ENCODE measurements at places on chromosomes 1 and 21.
A peak's percentile ranks its signal among the peaks of the same experiment; 100 is the strongest.

DNA sequence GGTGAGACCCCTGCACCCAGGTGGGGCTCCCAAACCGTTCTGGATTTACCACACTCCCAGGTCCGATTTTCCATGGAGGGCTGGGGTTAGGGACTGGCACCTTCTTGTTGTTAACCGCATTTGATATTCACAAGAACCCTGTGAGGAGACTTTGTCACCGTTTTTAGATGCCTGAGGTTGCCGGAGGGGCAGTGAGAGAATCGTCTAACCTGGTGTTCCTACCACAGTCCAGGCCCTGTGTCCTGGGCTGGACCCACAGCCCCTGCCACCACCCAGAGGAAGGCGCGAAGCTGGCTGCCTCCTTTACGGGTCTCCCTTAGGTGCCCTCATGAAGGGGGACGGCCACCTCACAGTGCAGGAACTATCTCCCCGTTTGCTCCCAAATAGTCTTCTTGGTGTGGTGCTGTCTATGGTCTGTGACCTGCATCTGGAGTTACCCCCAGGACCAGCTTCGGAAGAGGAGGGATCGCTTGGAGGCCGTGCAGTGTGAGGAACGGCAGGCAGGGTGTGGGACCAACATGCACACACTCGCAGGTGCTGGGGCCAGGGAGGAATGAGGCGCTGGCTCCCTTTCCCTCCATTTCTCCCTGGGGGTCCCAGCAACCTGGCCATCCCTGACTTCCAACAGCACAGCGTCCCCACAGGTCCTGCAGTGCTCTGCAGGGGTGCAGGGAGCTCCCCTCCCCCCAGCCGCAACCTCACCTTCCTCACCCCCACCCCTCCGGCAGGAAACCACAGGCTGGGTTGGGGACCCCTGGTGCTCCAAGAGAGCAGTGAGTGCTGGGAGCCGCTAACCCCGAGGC lies 7.0 kb downstream of the SIM2 start:
- DNase-seq, result no peak

DNA sequence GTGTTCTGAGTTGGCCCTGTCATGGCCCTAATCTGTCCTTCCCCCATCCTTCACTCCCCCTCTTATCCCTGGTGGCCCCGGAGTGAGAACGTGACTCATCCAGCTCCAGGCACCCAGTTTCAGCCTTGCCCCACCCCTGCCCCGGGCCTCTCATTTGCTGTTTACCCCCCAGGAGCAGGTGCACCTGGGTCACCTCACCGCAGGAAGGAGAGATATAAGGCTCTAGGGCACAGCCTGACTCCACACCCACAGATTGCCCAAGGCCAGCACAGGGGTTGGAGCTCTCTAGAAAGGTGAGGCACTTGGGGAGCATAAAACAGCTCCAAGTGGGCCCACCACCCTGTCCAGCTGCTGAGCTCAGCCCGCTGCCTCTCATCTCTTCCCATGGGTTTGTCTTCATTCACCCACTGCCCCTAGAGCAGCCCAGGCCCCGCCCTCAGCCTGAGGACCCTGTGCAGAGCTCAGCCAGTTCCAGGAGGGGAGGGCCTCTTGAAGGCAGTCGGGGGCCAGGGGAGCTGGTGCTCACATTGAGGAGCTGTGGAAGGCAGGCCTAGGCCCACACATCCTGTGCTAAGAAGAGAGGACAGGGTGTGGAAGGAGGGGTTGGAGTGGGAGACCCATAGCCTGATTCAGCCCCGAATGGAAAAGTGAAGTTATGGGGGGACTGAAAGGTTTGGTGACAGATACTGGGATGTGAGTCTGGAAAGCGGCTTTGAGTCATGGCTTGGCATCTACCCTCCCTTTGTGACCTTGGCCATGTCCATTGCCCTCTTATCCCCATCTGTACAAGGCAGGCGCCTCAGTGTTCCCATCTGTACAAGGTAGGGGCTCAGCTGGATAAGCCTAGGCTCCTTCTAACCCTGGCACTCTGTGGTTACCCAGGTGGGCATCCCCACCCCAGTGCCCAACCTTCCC lies 16.1 kb upstream of the GPR37L1 start:
- no peak for DNase-seq

- DNase-seq, result no peak
Observed at GRCh38 chr21:39176271-39176709, 7.0 kb downstream of the PSMG1 start.

GRCh38 chr1:25356848-25357247 lies 18.7 kb downstream of the TMEM50A start:
- DNase-seq, result no peak

DNA sequence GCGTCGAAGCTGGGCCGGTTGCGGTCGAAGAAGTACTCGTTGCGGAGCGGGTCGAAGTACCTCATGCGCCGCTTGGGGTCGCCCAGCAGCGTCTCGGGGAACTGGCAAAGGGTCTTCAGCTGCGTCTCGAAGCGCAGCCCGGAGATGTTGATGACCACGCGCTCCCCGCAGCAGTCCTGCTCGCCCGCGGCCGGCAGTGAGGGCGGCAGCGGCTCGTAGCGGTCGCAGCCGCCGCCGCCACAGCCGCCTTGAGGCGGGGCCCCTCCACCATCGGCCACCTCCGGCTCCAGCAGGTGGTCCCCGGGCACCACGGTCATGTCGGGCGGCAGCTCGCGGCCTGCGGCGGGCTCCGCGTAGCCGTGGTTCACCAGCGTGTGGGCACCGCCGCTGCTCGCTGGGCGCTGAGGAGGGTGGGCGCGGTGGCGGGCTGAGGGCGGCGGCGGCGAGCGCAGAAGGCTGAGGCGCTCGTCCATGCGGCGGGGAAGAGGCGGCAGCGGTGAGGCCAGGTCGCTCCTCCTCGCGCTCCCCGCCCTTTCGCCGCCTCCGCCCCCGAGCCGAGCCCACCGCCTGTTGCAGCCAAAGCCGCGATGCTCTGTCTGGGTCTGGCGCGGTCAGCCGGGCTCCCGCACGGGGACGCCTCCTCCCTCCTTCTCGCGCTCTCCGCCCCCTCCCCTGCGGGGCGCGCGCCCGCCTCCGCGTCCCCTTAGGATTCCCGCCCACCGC lies at the start of gene KCNA3:
KCNA3 (minus strand) TSS at position 604 of the 723 bp plus-strand sequence; CDS start at position 473, 131 bp downstream.
- DNase-seq, result no peak

DNA sequence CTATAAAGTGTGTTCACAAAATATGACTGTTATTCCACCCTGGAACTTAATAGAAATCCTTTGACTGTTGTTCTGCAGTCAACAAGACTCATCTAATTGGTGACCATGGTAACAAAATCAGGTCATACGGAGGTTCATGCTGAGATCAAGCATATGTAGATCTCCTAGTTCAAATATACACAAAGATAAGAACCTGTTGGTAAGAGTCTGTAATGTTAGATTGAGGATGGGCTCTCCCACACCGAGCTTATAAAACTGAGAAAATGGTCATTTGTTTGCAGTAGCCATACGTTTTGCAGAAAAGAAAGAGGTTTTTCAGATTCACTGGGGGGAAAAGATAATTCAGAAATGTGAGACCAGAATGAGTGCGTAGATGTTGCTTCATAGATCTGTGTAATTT lies 468.1 kb downstream of the RPS6KC1 start:
- DNase-seq, result no peak

DNA sequence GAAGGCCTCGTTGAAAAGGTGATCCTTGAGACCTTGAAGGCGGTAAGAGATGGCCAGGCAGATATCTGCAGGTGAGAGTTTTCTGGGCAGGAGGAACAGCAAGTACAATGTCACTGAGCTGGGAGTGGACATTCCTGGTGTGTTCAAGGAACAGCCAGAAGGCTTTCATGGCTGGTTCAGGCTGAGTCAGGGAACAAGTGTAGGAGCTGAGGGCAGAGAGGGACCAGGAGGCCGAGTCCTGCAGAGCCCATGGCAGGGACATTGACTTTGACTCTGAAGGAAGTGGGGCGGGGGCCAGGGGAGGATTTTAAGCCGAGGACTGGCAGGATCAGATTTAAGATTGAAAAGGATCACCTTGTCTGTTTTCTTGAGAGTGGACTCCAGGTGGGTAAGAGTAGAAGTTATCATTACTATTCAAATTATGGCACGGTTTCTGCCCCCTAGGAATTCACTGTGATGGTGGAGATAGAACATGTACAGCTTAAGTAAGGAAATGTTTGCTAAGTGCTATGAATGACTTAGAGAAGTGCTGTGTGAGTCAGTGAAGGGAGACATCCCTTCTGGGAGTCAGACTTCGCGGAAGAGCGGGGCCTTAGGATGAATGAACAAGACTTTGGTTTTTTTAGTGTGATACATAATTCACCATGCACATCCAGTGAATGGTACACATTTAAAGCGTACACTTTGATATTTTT lies 202.3 kb downstream of the KIF26B start:
- DNase-seq, result no peak

- DNase-seq, result no peak
Observed at GRCh38 chr1:56866656-56867055, 12.1 kb downstream of the C8A start.

DNA sequence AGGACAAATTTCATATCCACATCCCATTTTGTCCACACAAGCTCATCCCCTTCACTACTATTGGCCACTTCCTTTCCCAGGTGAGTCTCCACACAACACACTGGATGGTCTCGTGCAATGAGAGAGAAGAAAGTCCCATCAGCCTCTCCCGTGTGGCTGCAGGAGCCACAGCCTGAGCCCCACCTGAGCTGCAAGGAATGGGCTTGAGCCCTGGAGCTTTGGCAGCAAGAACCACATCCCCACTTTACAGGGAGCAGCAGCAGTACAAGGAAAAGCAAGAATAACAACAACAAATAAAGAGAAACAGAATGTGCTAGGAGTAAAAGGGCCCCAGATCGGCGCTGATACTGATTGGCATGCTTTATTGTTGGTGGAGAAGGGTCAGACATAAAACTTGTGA lies 117.7 kb downstream of the TPTE start:
- no peak for DNase-seq

- no peak for DNase-seq
Observed at GRCh38 chr1:44059212-44059611, 27.9 kb upstream of the SLC6A9 start.

DNA sequence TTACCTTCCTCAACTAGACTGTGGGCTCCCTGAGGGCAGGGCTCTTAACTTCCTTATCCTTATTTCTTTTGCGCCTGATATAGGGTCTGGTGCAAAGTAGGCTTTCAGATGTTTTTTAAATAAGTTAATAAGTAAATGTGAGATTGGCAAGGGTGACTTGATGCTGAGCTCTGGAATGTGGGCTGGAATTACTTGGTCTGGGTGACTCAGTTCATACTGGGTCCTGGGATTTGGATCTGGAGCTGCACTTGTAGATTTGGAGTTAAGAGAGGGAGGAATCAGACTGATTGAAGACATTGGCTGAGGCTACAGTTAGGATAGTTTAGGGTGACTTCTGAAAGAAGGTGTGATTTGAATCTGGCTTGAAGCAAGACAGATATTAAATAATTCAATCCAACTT lies 190.9 kb downstream of the GIPC2 start:
- no peak for DNase-seq

- no peak for DNase-seq
Observed at GRCh38 chr1:15305468-15305770, 58.4 kb downstream of the FHAD1 start.

DNA sequence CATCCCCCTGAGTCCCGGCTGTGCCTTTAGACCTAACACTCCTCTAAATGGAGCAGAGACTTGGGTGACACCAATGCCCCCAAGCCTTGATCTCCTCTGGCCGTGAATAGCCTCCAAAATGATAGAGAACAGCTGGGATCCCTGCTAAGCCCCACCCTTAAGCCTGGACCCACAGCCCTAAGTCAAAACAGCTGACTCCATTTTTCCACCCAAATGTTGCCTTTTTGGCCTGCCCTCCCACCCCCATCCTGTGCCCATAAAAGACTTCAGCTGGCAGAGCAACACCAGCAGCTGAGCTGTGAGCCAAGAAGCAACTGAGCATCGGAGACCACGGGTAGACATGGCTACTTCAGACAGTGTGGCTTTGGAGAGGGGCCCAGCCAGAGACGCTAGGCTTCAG lies 420.8 kb downstream of the NPHP4 start:
- DNase-seq, result no peak

DNA sequence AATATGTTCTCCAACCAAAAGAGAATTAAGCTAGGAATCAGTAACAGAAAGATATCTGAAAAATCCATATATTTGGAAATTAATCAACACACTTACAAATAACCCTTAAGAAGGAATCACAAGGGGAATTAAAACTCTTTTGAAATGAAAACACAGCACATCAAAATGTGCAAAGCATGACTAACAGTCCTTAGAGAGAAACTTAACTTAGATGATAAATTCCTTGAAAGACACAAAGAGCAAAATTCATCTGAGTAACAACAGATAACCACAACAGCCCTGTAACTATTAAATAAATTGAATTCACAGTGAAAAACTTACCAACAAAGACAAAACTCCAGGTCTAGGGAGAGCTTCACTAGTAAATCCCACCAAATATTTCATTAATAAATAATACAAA lies 283.8 kb downstream of the SDCCAG8 start:
- DNase-seq, result no peak

GRCh38 chr21:35197992-35198431 lies 148.9 kb upstream of the RUNX1 start:
- DNase-seq, result peak; percentile 57

DNA sequence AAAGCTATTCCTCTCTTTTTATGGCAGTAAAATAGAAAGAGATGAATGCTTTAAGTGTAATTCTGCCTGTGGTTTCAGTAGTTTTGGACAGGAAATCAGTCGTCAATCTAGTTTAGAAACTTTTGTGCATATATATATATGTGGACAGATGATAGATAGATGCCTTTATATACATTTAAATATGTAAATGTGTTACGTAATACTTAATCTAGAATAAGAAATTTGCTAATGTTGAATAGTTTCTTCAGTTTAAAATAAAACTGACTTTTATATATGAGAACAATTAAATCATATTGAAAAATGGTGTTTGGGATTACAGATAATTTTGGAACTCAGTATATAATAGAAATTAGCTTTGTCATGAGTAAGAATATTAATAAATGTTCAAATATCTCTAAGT lies 1165.7 kb upstream of the NCAM2 start:
- no peak for DNase-seq

- DNase-seq, result no peak
Observed at GRCh38 chr1:64877598-64877997, 88.8 kb downstream of the JAK1 start.

DNA sequence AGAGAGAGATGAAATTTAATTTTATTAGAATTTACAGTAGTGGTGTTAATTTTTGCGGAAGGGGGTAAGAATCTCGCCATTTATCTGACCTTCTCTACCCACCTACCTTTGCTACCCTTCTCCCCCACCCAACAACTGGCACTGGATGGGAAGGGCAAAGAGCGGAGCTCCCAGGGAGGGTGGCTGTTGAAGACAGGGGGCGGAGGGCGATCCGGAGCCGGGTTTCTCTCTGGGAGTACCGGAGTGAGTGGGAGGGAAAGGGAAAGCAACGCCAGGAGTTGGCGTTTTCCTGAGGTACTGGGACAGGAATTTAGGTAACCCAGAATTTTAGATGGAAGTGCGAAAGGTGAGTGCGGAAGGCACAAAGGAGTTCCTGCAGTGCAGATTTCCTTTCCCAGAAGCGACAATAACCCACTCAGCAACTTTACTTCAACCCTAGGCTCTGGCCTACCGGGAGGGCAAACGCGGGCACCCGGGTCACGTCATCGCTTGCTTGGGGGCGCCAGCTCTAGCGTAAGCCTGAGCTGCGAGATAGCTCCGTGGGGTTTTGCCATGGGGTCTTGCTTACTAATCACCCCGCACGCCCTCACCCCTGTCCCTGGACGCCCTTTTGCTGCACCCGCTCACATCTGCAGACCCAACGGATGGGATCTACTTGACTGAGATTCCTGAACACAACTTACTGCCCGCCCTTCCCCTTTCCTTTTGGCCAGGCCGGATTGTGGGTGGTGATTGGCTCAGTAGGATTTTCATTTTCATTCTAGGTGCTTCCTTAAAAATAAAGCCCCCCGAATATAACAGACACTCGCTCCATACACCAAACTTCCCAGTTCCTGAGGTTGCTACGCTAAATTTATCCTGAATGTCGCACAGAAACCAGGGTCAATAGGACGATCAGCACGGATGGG lies 413.0 kb upstream of the ESRRG start:
- no peak for DNase-seq

GRCh38 chr1:199619223-199619622 lies 408.3 kb upstream of the NR5A2 start:
- no peak for DNase-seq
